Stimulated activated CD4-positive, alpha-beta T cell treated with anti-CD3 and anti-CD28 coated beads, TNF-alpha, amount 100 ng/mL, for 48 hours (primary cell): ENCODE measurements at places on chromosomes 1 and 21.

- peak; percentile 77 for DNase-seq
These were observed 95.3 kb downstream of the PIK3R3 start for GRCh38 chr1:46036894-46037839.

- DNase-seq: no peak
These were observed 6.6 kb downstream of the ADORA1 start for GRCh38 chr1:203133970-203134725.

- DNase-seq: no peak
These were observed 131.5 kb downstream of the DHRS3 start for GRCh38 chr1:12486401-12487005.

DNA sequence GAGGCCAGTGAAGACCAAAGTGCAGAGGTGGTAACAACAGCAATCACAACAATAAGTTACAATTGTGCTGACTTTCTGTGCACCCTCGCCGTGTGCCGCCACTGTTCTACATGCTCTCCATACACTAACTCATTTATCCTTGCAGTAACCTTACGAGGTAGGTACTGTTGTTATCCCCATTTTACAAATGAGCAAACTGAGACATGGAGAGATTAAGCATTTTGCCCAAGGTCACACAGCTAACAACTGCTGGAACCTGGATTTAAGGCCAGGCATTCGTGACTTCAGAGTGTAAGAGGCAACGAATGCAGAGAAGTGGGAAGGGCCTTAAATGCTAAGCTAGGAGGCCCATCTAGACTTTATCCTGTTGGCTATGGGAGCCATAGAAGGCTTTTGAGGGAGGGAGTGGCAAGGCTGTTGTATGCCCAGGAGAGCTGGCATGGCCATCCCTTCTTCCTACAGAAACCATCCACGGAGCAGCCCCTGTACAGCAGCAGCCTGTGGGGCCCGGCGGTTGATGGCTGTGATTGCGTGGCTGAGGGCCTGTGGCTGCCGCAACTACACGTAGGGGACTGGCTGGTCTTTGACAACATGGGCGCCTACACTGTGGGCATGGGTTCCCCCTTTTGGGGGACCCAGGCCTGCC is 36.6 kb downstream of the AZIN2 start:
- no peak for DNase-seq

DNA sequence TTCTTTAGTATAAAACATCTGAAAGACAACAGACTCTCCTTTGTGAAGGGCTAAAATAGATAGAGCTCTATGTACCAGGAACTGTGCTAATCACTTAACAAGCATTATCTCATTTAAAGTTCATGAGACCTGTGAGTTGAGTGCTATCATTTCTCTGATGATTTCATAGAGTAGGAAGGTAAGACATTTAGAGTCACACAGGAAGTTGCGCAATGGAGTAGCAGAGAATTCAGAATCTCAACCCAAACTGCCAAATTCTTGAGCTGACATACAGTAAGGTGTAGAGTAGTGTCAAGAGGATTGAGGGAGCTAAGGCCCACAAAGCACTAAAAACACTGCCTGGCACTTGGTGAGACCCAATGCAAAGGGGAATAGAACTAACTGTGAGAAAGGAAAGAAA is 384.3 kb downstream of the NTNG1 start:
- no peak for DNase-seq

DNA sequence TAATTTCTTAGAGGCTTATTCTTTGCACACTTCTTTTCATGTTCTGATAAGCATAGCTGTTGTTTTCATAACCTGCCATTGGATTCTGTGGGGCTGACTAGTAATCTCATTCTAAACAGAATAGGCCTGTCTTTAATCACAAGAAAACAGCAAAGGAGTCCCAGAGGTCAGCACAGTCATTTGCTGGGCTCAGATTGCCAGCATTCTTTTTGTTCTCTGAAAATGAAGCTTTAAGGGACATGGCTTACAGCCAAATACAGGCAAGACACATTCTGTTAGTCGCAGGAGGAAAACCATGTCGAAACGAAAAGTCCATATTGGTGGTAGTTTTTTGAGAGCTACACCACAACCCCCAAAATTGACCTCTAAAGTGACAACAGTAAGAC is 75.0 kb downstream of the MRPS6 start:
- DNase-seq: no peak

DNA sequence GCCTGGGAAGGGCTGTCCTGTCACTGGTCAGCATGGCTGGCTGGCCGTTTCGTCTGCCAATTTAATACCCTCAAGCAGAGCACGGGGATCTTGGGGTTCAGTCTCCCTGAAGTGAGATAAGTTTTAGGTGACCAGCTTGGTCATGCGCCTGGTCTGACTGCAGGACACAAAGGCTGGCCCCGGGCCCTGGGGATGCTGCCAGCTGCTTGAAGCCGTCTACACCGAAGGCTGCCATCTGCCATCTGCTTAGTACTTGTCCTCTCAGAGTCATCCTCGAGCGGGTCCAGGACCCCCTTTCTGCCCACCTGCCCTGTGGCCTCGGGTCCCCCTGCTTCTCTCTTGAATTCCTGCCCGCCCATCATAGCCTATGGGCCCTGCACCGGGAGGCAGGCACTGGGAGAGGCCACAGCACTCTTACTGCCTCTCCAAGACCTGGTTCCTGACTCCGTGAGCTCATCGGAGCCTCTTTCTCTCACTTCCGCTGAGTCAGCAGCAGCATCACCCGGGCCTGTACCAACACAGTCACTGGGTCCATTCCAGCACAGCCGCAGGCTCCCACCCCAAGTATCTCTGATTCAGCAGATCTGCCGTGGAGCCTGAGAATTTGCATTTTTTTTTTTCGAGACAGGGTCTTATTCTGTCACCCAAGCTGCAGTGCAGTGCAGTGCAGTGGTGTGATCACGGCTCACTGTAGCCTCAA is 7.0 kb downstream of the FBLIM1 start:
- DNase-seq: no peak

DNA sequence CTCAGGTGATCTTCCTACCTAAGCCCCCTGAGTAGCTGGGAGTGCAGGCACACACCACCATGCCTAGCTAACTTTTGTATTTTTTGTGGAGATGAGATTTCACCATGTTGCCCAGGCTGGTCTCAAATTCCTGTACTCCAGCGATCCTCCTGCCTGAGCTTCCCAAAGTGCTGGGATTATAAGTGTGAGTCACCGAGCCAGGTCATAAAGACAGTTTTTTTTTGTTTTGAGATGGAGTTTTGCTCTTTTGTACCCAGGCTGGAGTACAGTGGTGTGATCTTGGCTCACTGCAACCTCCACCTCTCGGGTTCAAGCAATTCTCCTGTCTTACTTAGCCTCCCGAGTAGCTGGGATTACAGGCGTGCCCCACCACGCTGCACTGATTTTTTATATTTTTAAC is 42.1 kb downstream of the KIF1B start:
- DNase-seq: no peak

DNA sequence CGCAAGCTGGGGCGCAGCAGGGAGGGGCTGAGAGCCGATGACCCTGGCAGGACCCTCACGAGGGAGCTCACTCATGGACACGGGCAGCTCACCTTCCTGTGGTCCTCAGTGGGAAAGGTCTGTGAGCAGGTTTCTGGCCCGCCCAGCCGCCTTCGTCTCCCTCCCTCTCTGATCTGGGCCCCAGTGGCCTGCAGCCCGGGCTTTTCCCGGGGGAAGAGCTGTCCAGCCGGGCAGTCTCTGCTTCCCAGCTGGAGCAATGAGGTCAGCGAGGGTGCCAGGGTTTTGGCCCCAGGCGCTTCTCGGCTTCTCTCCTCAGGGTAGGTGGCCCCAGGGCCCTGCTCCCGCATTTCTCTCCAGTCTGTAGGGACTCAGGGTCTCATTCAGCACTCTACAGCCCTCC is 22.2 kb upstream of the ARHGEF16 start:
- no peak for DNase-seq

GRCh38 chr1:12447849-12448312 is 170.1 kb downstream of the DHRS3 start:
- DNase-seq: no peak

DNA sequence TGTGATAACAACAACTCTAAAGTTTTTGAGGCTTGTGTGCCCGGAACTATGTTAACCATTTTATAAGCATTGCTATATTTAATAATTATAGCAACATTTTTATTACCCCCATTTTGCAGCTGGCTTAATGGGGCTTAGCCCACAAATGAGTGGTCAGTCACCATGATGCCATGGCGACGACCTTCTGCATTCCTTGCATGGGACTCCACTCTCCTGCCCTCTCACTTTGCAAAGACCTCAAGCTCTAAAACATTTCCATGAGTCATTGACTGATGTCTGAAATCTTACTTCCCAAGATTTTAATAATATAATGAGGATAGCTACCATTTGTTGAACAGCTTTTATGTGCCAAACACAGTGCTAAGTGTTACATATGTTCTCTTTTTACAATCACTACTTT is 15.4 kb downstream of the NGF start:
- DNase-seq: no peak

DNA sequence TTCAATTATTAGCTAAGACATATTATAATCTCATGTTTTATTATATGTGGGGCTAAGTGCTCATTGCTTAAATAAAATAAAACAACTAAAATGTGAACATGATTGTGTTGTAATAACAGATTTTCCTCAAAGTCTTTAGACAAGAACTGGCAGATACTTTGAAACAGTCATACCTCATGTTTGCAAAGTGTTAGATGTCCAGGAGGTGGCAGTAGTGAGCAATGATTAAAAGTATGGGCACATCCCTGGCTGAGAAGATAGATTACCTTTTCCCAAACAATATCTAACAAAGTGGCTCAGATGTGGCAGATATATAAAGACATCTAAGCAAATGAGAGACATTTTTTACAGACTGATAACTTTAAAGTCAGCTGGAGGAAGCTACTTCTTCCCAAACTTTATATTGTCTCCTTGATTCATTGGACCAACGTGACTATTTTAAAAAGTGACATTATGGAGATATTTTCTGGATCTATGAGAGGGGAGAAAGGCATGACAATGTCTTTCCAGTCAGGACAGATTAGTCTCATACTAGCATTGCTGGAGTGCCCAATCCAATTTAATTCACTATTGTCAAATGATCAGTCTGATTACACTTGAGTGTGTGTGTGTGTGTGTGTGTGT is 269.8 kb downstream of the S1PR1 start:
- peak; percentile 24 for DNase-seq

DNA sequence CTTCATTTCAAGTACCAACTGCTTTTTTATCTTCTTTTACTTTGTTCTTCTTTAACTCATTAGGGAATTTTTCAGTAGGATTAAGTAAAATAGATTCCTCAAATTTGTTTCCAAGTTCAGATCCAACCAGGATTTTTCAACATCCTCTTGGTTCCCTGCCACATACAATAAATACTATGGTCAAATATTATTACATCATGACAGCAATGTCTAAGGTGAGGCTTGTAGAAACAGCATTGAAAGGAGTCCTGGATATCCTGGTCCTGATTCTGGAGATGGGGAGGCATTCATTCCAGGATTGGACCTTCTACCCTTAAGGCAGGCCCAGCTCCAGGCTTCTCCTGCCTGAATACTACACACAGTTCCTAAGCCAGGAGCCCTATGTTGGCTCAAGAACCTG is 80.2 kb upstream of the F3 start:
- DNase-seq: no peak

GRCh38 chr1:193581341-193581740 is 394.9 kb upstream of the B3GALT2 start:
- no peak for DNase-seq

- no peak for DNase-seq
These were observed 2.6 kb downstream of the TXNIP start for GRCh38 chr1:145993618-145994390.
